ENCODE measurements at places on chromosomes 12 and 14. TPM values are rescaled to one million over a fixed set of nuclear protein-coding genes. Genes with fewer than 3 reads are reported as not detected.

The OTOGL gene
- 0.32 TPM for total RNA-seq

The PAPLN gene
- not detected for total RNA-seq

DNA sequence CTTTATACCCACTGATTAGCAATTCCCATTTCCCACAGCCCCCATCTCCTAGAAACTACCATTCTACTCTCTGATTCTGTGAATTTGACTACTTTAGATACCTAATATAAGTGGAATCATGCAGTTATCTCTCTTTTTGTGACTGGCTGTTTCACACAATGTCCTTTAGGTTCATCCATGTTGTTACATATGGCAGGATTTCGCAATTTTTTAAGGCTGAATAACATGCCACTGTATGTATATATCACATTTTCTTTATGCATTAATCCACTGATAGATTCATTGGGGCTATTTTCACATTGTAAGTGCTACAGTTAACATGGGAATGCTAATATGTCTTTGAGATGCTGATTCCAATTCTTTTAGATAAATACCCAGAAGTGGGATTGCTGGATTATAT, 11.8 kb upstream of the TBK1 start:
- no peak for DNase-seq

The LYZ gene
- total RNA-seq: not detected

DNA sequence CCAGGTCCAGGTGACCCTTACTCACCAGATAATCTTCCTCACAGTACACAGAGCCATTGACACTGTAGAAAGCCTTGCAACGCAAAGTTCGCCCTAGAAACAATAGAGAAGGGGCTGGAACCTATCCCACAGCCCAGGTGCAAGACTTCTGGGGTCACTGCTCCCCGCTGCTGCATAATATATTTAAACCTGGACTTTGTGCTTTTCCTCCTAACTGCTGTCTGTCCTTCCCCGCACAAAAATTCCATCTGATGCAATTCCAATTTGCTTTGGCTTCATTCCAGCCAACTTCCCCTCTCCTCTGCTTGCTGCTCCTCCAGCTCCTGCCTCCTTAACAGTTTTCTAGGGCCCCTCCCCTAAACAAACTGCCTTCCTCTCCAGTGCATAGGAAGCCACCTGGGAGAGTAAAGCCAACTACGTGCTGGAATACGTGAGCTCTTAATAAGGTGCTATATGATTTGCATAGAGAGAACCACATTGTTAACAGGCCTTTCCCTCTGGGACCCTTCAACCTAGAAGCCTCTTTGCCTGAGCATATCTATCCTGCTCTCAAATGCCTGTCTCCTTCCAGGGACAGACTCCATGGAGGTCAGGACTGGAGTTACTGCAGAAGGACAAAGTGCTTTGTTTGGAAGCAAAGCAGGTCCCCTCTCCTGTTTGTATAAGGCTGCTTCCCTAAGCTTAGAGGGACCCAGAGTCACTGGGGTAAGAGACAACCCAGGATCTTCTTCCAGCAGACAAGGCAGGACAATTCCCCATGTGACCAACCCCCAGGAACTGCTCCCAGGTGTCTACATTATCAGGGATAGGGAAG, 5.5 kb downstream of the AJUBA start:
- peak; percentile 23 for DNase-seq

DNA sequence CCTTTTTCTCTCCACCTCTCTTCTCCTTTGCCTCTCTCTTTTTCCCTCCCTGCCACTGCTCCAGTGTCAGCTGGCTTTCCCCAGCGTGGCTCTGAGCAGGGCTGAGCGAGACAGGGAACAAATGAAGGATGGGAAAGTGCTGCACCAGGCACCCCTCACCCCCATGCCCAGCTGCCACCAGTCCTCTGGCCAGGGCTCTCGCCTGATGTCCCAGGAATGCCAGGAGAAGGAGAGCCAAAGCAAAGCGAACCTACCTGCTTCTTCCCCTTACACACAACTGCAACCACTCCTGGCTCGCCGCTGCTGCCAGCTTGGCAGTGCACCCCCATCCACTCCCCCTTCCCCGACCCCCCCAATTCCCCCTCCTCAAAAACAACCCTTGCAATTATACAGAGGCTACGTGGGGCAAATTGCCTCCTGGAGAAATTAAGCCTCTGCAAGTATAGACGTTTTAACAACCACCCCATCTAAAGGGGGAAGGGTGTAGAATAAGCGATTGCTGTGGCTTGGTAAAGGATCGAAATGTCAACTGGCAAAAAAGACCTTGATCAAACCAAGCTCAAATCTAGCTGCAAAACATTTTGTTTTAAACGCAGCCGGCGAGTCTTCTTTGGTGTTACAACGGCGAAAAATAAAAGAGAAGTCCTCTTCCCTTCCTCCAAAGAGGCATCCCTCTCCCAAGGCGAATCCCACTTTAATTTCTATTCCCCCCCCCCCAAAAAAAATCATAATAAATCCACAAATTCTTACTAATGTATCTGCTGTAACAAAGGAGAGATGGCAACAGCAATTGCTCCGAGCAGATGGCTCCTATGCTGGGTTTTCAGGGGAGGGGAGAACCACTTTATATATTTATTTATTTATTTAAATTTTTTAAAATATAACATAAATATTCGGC, 2.9 kb downstream of the BCL11B start:
- DNase-seq: no peak

The MYBPC1 gene
- total RNA-seq: not detected

GRCh38 chr12:61998791-61999190, 261.4 kb upstream of the USP15 start:
- no peak for DNase-seq

DNA sequence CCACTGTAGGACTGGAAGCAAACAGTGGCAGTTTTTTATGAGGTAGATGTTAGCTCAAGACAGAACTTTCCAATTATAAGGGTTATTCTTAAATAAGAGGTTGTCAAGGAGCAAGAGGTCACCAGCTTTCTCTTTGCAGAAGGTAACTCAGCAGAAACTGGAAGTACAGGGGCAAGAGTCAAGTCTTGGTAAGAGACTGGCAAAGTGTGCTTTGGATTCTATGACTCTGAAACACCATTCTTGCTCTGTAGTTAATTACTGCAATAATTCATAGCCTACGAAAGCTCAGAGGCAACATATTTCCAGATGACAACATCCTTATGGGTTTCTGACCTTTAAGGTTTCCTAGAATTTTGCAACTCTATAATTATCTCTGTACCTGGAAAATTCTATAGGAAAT, 51.3 kb downstream of the RMST start:
- DNase-seq: no peak

The USP44 gene
- 0.27 TPM for total RNA-seq

- DNase-seq: no peak
These were observed 1.2 kb downstream of the USP30 start for GRCh38 chr12:109053382-109054123.

DNA sequence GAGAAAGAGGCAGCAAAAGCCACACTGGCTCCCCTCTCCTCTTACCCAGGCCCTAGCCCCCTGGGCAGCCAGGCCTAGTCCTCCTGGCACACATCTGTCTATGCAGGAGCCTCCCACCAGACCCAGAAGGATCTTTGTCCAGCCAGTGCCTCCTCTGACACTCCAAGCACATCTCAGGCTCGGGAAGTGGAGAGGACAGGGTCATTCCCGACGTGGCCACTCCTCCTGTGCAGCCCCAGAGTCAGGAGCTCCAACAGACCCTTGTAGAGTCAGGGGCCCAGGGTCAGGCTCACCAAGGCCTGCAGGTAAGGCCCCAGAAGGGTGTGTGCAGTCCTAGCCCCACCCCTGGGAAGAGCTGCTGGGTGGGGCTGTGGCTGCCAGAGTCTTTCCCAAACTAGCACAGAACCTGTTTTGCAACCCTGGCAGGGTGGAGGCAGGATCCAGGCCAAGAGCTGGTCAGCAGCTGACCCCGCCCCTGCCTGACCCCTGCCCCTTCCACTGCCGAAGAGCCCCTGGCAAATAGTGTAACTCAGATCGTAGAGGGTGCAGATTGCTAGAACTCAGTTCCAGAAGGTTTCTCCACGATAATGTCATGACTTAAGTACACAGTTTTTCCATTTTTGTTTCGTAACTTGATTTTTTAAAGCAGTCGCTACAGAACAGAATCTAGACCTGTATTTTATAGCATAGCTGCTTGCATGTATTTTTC, 26.6 kb upstream of the PNMA1 start:
- peak; percentile 53 for DNase-seq

The IFNG-AS1 gene
- not detected for total RNA-seq

DNA sequence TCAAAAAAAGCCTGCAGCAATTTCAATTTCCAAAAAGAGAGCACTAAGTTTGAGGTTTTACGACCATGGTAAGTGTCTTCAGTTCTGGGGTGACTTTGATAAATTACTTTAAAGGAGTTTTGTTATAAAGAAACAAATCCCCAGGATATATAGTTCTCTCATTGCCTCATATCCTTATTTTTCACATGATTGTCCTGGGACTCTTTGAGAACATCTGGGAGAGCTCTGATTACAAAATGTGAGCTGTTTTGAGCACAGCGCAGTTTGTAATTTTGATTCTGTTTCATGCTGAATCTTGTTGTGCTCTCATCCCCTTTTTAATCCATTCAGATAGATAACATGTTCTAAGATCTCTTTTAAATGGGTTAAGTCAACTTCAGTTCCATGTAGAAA, 67.7 kb upstream of the DCN start:
- DNase-seq: no peak

DNA sequence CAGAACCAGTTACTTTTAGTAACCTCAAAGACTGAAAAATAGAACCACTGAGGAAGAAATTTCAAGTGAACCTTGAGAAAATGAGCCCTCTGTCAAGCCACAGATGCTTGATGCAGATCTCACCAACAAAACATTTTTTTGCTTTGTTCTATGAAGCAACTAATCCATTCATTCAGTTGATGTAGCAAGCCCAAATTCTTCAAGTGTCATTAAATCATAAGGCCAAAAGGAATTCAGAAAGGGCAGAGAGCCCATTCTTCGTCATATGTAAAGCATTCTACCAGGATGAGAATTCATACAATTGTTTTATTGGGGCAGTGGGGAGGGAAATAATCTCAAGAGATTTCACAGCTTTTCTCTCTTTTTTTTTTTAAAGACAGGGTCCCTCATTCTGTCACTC, 218.0 kb upstream of the RGS6 start:
- no peak for DNase-seq

- DNase-seq: no peak
These were observed 95.9 kb downstream of the TTC7B start for GRCh38 chr14:90720336-90720735.

DNA sequence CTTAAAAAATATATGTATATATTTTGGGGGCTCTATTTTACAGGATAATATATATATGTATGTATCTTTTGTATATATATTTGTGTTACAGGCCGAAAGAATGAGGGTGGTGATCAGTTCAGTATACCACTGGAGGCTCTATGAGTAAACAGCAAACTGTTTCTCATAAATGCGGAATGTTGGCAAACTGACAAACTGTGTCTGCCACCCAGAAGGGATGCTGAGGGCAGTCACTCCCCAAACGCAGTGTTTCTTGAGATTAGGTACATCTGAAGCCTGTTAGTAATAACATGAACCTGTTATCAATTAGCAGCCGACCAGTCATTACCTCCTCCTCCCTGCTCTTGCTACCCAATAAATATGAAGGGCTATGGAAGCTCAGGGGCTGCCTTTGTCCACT, 20.8 kb downstream of the TNFAIP2 start:
- no peak for DNase-seq

DNA sequence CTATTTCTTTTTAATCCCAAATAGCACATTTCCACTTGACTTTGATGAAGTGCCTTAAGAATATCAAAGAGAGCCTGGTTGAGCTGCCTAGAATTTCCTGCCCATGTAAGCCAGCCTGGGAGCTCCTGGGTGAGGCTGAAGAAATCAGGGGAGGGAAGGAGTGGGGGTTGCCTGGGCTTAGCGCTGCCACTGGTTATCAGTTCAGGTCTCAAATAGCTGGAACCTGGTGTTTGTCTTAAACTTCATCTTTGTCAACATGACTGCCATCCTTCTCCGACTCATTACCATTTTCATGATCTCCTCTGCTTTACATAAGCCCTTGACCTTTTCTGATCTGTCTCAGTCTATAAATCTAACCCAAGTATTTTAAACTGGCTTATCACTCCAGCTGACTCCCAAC, 151.5 kb downstream of the TTC8 start:
- no peak for DNase-seq

DNA sequence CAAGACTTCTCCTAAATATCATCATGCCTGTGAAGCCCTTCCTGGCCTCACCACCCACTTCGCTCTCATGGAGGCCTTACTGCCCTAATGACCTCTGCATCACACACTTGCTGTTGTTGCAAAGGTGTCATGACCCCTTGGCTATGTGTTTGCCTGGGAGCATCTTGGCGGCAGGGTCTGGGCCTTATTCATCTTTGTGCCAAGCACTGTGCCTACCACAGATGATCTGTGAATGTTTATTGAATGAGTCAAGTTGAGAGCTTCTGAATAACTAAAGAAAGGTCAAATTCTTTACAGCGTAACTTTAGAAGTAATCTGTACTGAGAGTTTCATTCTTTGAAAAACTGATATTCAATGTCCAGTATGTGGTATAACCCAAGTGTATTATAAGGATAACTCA, 113.3 kb downstream of the TTC8 start:
- no peak for DNase-seq

DNA sequence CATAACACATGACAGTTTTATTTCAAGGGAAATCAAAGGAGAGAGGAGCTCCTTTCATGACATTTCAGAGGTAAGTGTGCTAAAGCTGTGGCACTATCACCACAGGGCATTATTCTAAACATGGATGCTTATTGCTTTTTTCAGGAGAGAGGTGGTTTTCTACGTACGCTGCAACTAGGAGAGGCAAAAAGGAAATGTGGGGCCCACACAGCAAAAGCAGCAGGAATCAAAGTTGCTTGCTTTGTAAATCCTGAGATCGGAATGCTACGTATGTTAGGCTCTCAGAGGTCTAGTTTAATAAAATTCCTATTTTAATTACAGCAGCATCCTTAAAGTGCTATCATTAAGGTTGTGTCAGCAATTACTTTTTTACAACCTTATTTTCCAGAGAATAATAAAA, 55.0 kb upstream of the GRIP1 start:
- DNase-seq: no peak
